ENCODE measurements at places on chromosomes 3 and 15. TPM values are rescaled to one million over a fixed set of nuclear protein-coding genes. Genes with fewer than 3 reads are reported as not detected.

Gene CAMK2N2
- total RNA-seq, result 0.50 TPM

Gene PLSCR2
- total RNA-seq, result not detected

Gene BUB1B
- 21.9 TPM for total RNA-seq

Gene GPR87
- not detected for total RNA-seq

Gene BFSP2
- total RNA-seq, result not detected

Gene NEK10
- 26.4 TPM for total RNA-seq

Gene CNTN3
- total RNA-seq, result 3.4 TPM

Gene SAMD7
- total RNA-seq, result not detected

Gene KCNAB1
- 1.9 TPM for total RNA-seq

Gene HYAL3
- 3.3 TPM for total RNA-seq

Gene EPHB1
- total RNA-seq, result 1.5 TPM

Gene EBLN2
- total RNA-seq, result 3.5 TPM

Gene ADAMTSL3
- 0.56 TPM for total RNA-seq

Gene ANKRD34C
- total RNA-seq, result not detected

Gene CCDC54
- not detected for total RNA-seq

Gene HRG
- total RNA-seq, result not detected

All from aortic smooth muscle cell (primary cell).